ENCODE measurements at places on chromosomes 16 and 17.
A peak's percentile ranks its signal among the peaks of the same experiment; 100 is the strongest.

GRCh38 chr17:28341516-28341915, 6.0 kb downstream of the TNFAIP1 start:
- no peak for DNase-seq

DNA sequence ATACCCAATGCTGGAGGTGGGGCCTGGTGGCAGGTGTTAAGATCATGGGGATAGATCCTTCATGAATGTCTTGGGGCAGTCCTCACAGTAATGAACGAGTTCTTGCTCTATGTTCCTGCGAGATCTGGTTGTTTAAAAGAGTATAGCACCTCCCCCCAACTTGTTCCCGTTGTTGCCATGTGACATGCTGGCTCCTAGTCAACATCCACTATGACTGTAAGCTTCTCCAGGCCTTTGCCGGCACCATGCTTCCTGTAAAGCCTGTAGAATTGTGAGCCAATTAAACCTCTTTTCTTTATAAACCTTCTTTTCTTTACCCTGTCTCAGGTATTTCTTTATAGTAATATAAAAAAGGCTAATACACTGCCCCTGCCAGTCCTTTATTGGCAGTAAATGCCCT, 33.3 kb downstream of the RANBP10 start:
- DNase-seq = peak; percentile 55

- DNase-seq = peak; percentile 89
These were observed at the start of the genes ACADVL and DLG4 for GRCh38 chr17:7219812-7220592. TSS of gene ACADVL (plus strand) at chr17:7219938. CDS start at chr17:7219985, 47 bp downstream. TSS of gene DLG4 (minus strand) at chr17:7219836.

GRCh38 chr17:79970576-79971068, 65.0 kb downstream of the TBC1D16 start:
- peak; percentile 44 for DNase-seq

GRCh38 chr16:87093804-87094555, 223.2 kb downstream of the C16orf95 start:
- DNase-seq = no peak

DNA sequence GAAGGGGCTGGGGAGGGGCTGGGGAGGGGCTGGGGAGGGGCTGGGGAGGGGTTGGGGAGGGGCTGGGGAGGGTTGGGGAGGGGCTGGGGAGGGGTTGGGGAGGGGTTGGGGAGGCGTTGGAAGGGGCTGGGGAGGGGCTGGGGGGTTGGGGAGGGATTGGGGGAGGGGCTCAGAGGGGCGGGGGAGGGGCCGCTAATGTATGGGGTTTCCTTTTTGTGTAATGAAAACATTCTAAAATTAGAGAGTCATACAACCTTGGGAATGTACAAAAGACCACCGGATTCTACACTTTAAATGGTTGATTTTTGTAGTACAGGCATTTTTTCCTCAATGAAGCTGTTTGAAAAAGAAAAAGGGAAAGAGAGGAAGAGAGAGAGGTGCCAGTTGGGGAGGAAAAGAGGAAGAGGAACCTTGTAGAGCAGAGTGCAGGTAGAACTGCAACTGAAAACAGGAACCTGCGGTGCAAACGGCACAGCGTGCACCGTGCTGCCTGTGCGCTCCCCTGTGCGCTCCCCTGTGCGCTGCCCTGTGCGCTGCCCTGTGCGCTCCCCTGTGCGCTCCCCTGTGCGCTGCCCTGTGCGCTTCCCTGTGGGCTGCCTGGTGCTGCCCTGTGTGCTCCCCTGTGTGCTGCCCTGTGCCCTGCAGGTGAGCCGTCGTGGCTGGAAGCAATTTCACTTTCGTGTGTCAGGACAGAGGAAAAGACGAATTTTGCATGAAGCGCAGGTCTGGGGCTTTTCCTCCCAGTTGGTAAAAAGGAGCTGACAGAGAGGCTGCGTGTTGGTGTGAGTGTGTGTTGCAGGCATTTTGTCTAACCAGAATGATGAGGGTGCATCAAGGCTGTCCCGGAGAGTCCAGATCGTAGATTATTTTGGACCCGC, 40.8 kb downstream of the METRNL start:
- no peak for DNase-seq
